ENCODE measurements at places on chromosomes 11 and 22. TPM values are rescaled to one million over a fixed set of nuclear protein-coding genes. Genes with fewer than 3 reads are reported as not detected.

Gene SLC1A2
- total RNA-seq = not detected

Gene CD81
- 294 TPM for total RNA-seq

Gene RTN4R
- total RNA-seq = 2.7 TPM

Gene CARNS1
- 0.23 TPM for total RNA-seq

Gene CECR2
- total RNA-seq = 0.17 TPM

Gene SDHAF2
- 57.0 TPM for total RNA-seq

Gene MAPK8IP2
- total RNA-seq = 0.34 TPM

Measured in dermis blood vessel endothelial cell (primary cell).